CD4-positive, alpha-beta T cell (primary cell): ENCODE measurements at places on chromosomes 1 and 21.

GRCh38 chr21:43345746-43346409 lies 81.1 kb downstream of the SIK1 start:
- DNase-seq: peak; percentile 13

- DNase-seq: no peak
These were observed 135.8 kb upstream of the PBX1 start for GRCh38 chr1:164423136-164423535.

DNA sequence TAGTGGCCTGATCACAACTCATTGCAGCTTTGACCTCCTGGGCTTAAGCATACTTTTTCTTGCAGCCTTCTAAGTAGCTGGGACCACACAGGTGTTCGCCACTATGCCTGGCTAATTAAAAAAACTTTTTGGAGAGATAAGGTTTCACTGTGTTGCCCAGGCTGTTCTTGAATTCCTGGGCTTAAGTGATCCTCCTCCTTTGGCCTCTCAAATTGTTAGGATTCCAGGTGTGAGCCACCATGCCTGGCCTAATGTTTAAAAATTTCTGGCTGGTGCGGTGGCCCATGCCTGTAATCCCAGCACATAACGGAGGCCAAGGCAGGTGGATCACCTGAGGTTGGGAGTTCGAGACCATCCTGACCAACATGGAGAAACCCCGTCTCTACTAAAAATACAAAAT lies 24.4 kb downstream of the YTHDF2 start:
- no peak for DNase-seq

GRCh38 chr1:22053017-22053860 lies 730 bp downstream of the CDC42 start:
- peak; percentile 12 for DNase-seq

DNA sequence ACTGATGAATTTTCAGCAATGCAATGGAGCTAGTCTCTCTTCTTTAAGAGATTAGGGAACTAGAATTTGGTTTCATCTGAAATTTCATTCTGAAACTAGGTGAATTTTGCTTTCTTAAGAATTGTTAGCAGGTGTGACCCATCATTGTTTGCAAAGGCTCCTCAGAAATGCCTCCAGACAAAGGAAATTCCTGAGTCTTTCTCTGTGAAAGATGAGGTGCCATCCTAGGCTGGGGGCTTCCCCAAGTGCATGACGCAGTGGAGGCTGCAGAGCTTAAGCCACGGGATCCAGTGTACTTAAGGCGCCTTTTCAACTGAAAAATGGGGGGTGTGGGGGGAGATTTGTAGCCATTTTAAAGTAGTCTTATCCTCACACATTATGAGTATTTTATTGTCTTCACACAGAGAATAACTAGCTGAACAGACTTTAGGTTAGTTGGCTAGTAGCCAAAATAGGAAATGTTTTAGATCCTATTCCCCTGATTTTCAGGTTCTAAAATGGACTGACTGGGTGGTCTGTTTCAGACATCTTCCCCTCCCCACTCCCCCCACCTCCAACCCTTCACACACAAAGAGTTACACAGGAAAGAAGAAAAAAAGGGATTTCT lies 202.0 kb downstream of the NFIA start:
- DNase-seq: no peak

GRCh38 chr1:90924982-90925381 lies 96.9 kb downstream of the ZNF644 start:
- DNase-seq: no peak

- no peak for DNase-seq
These were observed 533.5 kb downstream of the LTN1 start for GRCh38 chr21:28459193-28459592.

DNA sequence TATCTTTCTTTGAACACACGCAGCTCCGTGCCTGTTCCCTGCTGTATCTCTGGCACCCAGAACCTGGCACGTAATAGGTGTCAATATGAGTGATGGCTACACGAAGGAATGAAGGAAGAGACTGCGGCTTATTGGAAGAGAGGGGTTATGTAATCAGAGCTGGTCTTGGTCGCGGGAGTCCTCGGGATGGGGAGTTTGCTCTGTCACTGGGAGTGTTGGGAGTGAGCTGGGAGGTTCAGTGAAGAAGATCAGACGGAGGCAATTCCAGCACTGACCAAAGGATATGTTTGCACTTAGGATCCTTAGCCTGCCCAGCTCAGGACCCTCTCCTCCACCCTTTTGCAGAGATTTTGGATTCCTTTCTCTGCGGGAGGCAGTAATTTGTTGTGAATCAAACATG lies 709.1 kb downstream of the PTPRU start:
- DNase-seq: no peak

- DNase-seq: no peak
These were observed 66.6 kb downstream of the UBIAD1 start for GRCh38 chr1:11339346-11340232.

GRCh38 chr1:216778737-216779136 lies 55.5 kb upstream of the ESRRG start:
- no peak for DNase-seq

- no peak for DNase-seq
These were observed 49.1 kb upstream of the IFNLR1 start for GRCh38 chr1:24235921-24236788.

DNA sequence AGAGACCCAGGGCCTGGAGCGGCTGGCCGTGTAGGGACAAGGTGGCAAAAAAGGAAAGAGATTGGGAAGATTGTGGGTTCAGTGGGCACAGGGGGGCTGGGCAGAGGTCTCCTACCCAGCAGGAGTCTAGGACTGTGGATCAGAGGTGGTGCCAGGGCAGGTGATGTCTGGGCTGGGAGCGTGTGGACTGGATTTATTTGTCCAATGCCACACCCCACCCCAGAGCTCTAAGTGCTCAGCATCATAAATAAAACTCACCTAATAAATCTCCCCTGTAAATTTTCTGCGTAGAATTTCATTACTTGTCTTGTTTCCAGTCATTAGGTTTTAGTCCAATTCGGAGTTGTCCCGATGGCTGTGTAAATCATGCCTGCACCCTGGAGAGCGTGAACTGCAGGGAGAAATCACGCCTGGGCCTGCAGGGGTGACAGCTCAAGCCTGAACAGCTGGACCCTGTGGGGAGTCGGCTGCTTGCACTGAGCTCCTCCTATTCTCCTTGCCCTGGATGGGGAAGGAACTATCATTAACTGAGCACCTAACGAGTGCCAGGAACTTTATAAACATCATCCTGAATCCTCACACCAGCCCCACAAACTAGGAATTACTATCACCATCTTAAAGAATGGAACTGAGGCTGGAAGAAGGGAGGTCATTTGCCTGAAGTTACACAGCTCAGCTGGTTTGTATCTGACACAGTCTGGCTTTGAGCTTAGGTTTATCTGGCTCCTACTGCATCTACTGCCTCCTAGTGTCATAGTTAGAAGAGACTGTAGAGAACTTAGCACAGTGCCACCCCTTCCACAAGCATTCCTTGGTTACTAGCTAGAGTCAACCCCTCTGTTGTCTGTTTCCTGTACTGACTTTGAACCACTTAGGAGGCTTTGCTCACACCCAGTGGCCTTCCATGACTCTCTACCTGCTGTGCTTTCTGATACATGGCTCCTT lies 25.0 kb upstream of the POU3F1 start:
- DNase-seq: no peak

DNA sequence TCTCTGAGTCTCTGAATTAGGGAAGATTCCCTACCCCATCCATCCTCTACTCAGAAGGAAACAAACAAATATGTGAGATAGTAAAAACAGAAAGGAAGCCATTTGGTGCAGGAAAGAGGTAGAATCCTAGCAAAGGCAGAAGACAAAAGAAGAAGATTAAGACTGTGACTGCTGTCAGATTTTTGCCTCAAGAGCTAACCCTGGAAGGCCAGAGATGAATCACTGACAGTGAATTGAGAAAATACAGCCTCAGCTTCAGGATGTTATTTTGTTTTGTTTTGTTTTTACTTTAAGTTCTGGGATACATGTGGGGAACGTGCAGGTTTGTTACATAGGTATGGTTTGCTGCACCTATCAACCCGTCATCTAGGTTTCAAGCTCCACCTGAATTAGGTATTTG lies 31.7 kb downstream of the DSTYK start:
- DNase-seq: no peak

GRCh38 chr1:212607913-212608391 lies 609 bp upstream of the ATF3 start:
- DNase-seq: no peak

- no peak for DNase-seq
These were observed at the start of gene SLC16A4 for GRCh38 chr1:110390692-110391245. Gene SLC16A4, minus strand, starts transcription at chr1:110391026. Its CDS starts 1,703 bp downstream, at chr1:110389323.

DNA sequence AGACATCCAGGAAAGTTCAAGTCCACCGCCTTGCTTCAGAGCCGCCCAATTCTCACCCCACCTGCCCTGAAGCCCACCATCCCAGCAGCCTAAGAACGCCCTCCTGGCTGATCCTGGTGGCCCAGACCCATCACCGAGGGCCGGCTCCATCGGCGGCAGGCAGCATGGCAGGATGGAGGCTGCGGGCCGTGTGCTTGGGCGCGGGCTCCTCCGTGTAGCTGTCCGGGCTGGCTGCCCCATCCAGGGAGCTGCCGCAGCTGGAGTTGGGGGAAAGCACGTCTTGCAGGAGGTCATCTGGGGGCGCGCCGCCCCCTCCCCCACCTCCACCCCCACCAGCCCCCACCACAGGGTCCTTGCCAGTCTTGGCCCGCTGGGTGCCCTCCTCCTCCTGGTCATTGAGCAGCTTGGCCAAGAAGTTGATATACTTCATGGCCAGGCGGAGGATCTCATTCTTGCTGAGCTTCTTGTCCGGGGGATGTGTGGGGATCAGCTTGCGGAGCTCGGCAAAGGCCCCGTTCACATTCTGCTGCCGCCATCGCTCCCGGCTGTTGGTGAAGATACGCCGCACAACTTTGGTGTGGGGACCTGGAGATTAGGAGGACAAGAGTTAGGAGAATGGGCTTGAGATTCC lies 12.3 kb downstream of the TAL1 start:
- DNase-seq: no peak

- DNase-seq: no peak
These were observed 205.9 kb downstream of the SDCCAG8 start for GRCh38 chr1:243461700-243462099.

- no peak for DNase-seq
These were observed 38.2 kb upstream of the ZNF124 start for GRCh38 chr1:247210062-247210375.

GRCh38 chr1:3688356-3689137 lies 36.2 kb downstream of the TP73 start:
- DNase-seq: no peak

DNA sequence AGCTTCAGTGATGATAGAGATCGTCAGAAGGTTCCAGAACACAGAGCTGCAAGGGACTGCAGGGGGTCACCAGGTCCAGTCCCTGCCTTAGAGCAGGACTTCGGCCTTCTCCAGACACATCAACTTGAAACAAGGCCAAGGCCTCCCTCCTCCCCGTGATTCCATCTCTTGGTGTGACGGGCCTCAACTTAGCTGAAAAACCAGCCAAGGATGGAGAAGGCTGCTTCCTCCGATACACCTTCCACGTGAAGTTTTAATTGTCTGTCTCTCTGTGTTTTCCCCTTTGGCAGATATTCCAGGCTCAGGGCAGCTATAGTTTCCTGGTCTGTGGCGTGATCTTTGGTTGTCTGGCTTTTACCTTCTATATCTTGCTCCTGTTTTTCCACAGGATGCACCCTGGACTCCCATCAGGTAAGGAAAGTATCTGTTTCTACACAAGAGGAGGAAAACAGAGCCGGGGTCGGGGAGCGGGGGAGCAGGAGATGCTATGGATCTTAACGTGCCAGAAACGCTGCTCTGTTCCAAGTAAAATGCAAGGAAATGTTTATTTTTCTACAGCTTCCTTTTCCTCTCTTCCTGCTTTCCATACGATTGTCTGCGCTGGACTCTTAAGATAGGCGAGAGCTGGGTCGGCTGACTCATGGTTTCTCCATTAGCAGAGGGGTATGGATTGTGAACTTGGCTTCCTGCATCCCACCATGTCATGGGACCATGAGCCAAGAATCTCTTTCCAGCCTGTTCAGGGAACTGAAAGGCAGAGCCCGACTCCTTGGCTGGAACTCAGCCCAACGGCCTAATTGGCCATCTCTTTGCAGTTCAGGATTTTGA lies 32.8 kb downstream of the ELK4 start:
- no peak for DNase-seq

DNA sequence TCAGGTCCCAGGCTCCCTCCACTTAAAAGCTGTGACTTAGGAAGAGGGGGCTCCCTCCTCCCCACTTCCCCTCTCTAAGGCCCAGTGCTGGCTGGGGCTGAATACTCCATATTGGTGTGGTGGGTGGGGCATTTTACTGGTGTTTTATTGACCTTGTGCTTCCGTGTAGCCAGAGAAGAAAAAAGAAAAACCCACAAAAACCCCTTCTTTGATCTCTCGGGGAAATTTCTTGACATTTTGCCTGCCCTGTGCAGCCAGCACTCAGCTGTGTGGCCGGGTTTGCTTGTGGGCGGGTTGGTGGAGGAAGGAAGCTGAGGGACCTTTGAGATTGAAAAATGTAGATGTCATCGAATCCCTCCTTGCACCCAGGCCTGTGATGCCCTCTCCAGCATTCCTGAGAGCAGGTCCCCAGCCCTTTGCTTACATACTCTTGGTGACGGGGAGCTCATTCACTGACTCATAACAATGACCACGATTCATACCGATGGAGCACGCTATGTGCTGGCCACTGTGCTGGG lies 24.8 kb downstream of the TNFRSF8 start:
- no peak for DNase-seq

DNA sequence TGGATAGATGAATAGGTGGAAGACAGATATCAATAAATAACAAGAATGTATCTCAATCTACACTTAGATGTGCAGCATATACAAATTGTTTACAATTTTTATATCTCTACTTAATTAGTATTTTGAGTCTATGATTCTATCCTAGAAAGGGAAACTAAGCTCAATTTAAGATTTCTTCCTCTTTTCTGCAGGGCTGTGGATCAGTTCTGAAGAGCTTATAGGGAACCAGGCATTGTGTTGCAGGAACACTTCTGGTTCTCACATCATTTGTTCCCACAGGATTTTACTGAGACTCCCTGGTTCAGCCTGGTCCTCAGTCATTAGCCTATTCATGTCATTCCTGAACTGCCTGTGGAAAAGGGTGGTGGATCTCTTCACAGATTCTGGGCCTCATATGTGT lies 105.8 kb downstream of the TNFSF18 start:
- DNase-seq: no peak

DNA sequence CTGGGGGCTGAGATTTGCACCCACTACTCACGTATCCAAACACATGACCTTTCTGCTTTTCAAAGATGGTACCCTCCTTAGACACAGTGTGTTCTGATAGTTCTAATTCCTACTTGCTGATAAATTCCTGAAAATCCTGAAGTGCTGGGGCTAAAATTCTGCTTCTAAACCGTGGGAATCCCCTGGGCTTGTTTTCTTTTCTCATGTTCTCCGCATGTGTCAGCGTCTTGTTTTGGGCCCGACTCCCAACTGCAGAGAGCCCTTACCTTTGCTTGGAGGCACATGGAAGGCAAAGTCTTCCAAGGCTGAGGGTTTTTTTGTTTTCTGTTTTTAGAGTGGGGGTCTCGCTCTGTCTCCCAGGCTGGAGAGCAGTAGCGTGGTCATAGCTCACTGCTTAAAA lies 27.2 kb downstream of the PSMG1 start:
- DNase-seq: no peak
